ENCODE measurements at places on chromosomes 2 and 18.

DNA sequence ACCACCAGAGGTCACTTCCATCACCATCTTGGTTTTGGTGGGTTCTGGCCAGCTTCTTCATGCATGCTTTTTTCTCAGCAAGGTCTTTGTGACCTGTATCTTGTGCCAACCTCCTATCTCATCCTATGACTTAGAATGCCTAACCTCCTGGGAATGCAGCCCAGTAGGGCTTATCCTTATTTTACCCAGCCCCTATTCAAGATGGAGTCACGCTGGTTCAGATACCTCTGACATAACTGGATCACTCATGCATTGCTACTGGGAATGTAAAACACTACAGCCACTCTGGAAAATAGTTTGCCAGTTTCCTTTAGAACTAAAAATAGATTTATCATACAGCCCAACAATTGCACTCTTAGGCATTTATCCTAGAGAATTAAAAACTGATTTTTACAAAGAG lies 219.2 kb downstream of the IRS1 start:
- DNase-seq, result no peak

GRCh38 chr2:20491739-20492531 lies 45.1 kb downstream of the RHOB start:
- peak; percentile 58 for DNase-seq

DNA sequence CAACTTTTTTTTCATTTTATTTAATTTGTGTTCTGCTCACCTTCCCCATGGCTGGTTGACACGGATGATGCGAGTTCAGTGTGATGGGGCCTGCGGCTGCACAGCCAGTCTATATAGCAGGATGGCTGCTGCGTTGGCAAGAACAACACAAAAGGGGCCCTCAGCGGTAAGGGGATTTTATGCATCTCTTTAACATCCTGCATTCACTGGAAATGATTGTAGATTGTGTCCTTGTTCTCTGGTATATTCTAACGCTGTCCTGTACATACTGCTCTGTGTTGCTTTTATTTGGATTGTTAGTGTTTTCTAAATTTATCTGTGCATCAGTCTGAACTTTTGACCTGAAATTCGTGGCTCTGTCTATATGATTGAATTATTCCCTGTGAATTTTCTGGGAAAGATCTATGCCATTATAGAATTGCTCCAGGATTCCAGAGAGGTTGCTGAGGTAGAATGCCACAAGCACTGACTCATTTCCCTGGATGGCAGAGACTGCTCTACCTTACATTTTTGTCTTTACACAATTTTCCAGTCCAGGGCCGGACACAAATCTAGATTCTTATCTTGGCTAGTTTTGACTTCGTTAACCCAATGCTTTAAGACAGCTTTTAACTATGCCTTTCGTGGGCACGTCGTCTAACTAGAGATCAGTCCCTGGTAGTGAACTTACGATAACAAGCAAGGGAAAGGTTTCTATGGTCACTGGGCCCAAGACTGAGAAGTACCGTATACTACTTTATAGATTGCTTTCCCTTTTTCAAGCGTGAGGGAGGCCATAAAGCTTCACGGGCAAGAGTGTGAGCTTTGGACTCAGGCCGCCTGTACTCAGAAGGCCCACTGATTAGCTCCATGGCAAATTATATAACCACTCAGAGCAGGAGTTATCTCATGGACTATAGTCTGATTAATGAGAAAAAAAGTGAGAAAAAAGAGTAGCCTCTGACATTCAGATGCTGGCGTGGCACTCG lies at the start of gene CRYGC:
TSS of gene CRYGC (minus strand) at position 85 of the 968 bp plus-strand sequence. CDS start at position 49, 36 bp downstream.
- DNase-seq, result no peak

DNA sequence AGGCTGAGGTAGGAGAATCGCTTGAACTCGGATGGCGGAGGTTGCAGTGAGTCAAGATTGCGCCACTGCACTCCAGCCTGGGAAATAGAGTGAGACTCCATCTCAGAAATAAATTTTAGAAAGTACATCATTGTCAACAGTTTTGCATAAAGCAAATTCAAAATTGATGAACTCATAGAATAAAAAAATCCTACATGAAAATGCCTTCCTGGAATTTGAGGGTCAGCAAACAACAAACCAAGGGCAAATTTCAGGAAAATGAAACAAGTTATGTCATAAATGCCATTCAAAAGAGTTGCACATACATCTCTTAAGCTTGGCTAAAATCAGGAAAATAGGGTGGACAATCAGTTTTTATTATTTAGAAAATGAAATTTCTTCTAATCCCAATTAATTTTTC lies 45.1 kb downstream of the COL5A2 start:
- DNase-seq, result no peak

GRCh38 chr2:146388757-146389156 lies 1456.1 kb upstream of the ACVR2A start:
- no peak for DNase-seq

GRCh38 chr2:239305222-239305575 lies 95.6 kb downstream of the HDAC4 start:
- DNase-seq, result peak; percentile 10

DNA sequence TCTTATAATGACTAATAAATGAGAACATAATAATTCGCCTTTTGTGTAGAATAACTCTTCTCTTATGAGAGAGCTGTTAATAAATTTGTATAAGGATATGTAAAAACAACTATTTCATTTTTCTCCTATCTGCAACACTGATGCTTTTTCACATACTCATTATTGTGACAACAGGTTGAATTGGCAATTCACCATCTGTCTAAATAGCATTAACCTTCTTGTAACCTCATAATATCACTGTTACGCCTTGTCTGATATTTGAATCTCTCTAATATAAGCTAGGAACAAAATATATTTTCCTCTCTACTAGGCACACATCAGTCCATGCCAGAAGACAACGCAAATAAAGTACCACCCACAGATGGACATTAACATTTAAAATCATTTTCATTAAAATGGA lies 938.9 kb downstream of the CPS1 start:
- no peak for DNase-seq

DNA sequence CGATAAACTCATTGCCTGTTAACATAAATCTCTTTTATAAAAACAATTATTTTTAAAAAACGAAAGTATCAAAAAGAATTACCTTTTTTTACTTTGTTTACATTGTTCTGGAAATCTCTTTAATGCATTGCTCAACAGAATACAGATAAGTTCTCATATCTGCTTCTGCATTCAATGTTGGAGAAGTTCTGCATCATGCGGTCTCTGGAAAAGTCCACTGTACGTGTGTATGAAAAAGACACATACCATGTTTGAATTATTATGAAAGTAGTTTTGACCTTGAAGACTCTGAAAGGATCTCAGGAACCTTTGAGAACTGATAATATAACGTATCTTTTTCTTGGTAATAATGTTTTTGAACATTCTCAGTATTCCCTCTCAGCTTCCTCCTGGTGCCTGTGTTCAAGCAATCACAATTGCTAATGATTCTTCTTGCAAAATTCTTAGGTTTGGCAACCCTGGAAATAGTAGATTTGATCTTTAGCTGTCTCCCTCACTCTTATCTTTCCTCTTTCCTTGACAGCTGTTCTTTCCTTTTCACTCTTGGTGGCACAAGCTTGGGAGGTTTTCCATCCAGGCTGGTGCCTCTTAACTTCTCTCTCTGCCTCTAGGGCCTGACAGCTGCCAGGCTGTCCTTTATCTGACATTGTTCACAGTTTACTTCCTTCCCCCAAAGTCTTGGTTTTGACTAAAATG lies 12.4 kb upstream of the IL1R1 start:
- DNase-seq, result no peak

GRCh38 chr18:56067969-56068671 lies 480.1 kb upstream of the TCF4 start:
- DNase-seq, result no peak

GRCh38 chr2:203626952-203627681 lies 79.3 kb upstream of the CD28 start:
- DNase-seq, result no peak

GRCh38 chr2:136362676-136363390 lies 244.9 kb upstream of the CXCR4 start:
- no peak for DNase-seq

DNA sequence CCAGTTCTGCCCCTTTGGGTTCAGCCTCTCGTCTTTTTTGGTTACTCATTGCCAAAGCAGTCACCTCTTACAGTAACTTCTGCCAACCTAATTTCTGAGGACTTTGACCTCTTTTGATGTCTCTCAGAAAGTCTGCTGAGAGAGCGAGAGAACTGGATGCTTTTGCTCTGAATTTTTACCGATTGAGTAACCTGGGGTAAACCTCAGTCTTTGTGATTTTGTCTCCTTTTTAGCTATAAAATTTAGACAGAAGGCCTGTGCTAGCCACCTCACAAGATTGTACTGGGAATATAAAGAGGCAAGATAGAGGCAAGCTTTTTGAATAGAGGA lies 34.8 kb upstream of the IL1R1 start:
- DNase-seq, result no peak

DNA sequence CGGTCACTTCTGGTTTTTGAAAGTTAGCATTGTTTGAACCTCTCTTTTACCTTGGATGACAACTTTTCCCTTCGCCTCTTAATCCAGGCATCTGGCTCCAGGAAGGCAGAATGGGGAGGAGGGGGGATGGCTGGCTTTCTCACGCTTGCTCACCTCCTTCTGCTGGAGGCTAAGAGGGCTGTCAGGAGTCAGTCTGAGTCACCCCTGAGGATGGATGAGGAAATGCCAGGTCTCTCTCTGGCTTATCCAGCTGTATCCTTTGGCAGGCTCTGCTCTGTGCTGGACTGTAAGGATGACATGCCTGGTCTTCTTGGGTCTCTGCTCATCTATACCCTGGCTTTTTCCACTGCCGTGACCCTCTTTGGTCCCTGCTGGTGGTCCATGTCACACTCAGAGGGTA lies 142.9 kb upstream of the GYPC start:
- DNase-seq, result no peak

- DNase-seq, result no peak
These were observed 20.9 kb downstream of the NEB start for GRCh38 chr2:151713291-151713903.

DNA sequence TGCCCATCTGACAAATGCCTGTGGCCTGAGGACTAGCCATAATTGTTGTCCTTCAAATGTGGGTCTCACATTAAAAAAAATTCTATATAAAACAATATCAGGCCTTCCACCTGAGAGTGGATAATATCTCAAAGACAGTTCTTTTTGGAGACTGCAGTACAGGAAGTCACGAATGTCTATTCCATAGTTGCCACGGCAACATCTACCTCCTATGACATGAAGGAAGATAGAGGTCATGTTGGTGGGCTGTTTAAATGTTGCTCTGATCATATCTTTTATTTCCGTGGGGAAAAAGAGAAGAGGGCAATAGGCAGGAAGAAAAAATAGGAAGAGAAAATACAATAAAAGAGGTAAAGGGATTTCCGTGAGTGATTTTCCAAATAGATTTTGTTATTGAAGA lies 151.8 kb downstream of the ARL6IP6 start:
- no peak for DNase-seq

GRCh38 chr2:14143435-14143834 lies 489.1 kb upstream of the LRATD1 start:
- DNase-seq, result no peak

GRCh38 chr2:105519516-105519915 lies 120.7 kb upstream of the FHL2 start:
- DNase-seq, result no peak

DNA sequence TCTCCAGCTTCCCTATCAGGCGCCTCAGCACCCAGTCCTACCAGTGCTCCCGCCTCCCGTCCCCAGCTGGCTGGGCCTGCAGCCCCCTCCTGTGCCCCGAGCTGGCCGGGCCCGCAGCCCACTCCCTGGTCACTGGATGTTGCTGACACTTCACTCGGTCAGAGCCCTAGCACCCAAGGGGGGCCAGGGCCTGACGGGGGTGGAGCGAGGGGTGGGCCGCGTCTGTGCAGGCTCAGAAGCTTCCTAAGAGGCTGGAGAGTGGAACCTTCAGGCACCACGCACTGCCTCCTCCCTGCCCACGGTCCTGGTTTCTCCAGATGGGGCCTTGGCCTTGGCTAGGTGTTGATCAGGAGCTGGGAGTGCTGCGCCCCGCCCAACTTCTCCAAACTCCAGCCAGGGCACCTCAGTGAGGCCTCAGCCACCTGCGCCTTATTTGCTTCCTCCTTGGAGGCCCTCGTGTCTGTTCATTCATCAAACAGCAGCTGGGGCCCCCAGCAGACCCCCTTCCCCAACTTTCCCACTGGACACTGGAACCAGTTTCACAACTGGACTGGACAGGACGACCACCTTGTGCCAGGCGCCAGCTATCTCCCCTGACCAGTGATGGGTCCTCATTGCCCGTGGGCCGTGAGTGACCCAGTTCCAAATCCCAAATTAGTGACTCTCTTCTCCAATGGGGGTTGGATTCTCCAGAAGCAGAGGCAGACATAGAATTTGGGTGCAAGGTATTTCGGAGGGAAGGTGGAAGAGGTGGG lies 16.7 kb downstream of the CAPN10 start:
- peak; percentile 77 for DNase-seq

- no peak for DNase-seq
These were observed 18.7 kb upstream of the LHCGR start for GRCh38 chr2:48774251-48774650.

DNA sequence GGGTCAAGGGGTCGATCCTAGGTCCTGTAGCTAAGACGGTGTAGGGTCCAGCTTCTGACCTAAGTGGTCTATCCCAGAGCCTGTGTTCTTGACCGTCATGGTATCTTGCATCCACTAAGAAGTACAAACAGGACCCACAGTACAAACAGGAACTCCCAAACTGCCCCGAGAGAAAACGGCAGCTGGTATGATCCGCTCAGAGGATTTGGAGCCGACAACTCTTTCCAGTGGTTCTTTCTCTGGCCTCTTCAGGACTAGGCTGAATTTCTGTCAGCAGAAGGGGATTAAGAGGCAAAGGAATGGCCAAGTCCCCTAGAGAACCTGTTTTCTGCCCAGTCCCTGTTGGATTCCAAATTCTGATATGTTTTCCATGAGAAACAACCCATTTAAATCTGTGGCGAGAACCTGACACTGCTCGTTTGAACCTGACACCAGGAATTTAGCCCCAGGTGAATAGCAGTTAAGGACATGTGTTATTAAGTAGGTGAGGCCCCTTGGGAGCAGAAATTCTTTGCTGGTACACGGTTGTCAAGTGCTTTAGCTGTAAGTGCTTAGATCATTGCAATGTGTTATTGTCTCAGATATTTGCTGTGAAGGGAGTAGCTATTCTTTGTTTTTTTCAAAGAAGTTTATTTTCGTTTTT lies 50.5 kb upstream of the TXNDC2 start:
- DNase-seq, result no peak

DNA sequence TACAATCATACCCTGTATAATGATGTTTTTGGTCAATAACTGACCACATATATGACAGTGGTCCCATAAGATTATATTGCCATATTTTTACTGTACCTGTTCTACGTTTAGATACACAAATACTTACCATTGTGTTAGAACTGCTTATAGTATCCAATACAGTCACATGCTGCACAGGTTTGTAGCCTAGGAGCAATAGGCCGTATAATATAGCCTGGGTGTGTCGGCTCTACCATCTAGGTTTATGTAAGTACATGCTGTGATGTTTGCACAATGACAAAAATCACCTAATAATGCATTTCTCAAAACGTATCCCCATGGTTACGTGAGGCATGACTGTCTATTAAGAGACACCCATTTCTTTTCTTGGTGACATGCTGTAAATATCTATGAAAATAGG lies 55.0 kb upstream of the APCDD1 start:
- no peak for DNase-seq
